ENCODE measurements at places on chromosomes 1 and 21. TPM values are rescaled to one million over a fixed set of nuclear protein-coding genes. Genes with fewer than 3 reads are reported as not detected.
A peak's percentile ranks its signal among the peaks of the same experiment; 100 is the strongest.

- H3K4me1 ChIP-seq, result no peaks in the 10 kb centered on the region
- no peak for DNase-seq
- no peak overlapping the region for H3K4me3 ChIP-seq
Measured at GRCh38 chr1:67951014-67951413, 99.4 kb downstream of the DIRAS3 start.

DNA sequence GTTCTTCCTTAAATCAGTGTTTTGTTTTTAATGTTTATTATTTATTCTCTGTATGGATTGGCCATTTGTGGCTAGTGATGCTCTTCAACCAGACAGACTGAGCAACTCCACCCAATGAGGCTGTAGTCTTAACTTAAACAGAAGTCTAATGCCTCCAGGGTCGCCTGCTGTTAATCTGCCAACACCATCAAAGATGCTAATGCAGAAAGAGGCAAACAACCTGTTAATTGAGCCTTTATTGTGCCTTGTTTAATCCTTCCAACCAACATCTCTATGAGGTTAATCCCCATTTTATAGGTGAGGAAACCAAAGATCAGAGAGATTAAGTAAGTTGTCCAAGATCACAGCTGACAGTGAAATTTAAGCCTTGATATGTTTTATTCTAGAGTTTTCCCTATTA is 79.4 kb upstream of the SSX2IP start:
- peaks cover 51% of the 10 kb centered on the region for H3K27me3 ChIP-seq
- peaks cover 8% of the 10 kb centered on the region for H3K4me1 ChIP-seq
- DNase-seq, result no peak
- H3K4me3 ChIP-seq, result no peak overlapping the region
- H3K36me3 ChIP-seq, result no peaks in the 10 kb centered on the region
- no peak overlapping the region for H3K27ac ChIP-seq

- no peak overlapping the region for H3K27ac ChIP-seq
- no peak for DNase-seq
- no peak overlapping the region for H3K4me3 ChIP-seq
Measured at GRCh38 chr1:94305704-94306103, 68.3 kb upstream of the ARHGAP29 start.

- no peak overlapping the region for H3K4me3 ChIP-seq
- no peaks in the 10 kb centered on the region for H3K27me3 ChIP-seq
- H3K27ac ChIP-seq, result no peak overlapping the region
- no peaks in the 10 kb centered on the region for H3K36me3 ChIP-seq
Measured at GRCh38 chr1:171221665-171222591, 26.4 kb upstream of the FMO1 start.

DNA sequence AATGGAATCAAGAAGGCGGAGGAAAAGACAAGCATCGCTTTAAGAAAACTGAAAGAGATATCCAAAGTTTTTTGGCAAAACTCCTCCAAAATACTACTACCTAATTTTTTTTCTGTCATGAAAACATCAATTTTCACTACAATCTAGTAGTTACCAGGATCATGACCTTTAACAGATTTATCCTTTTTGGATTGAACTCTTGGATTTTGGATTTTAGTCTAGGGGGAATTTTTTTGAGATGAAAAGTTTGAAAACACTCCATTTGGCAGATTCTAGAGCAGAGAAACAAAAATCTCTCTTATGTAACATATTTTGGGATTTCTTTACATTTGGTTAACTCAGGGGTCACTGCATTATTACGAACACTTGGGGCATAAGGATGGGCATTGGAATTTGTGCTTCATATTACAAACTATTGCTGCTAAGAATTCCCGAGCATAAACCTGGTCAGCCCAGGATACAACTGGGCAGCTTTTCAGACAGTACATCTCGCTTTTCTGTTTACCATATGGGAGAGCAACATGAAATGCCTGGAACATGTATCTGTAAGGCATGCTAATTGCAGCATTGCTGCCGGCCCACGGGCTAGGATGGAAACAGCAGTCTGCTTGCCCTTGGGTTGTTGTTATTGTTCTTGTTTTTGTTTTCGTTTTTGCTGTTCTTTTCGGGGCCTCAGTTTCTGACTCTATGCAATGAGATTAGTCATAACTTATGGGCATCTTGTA is 264.3 kb downstream of the RHOU start:
- no peaks in the 10 kb centered on the region for H3K27me3 ChIP-seq
- no peak overlapping the region for H3K4me3 ChIP-seq
- no peak overlapping the region for H3K27ac ChIP-seq
- H3K36me3 ChIP-seq, result no peaks in the 10 kb centered on the region

- H3K4me1 ChIP-seq, result no peaks in the 10 kb centered on the region
- H3K27me3 ChIP-seq, result no peaks in the 10 kb centered on the region
- no peak overlapping the region for H3K27ac ChIP-seq
- no peak overlapping the region for H3K4me3 ChIP-seq
- DNase-seq, result no peak
Measured at GRCh38 chr1:39861003-39861402, 22.3 kb downstream of the TRIT1 start.

- no peaks in the 10 kb centered on the region for H3K4me1 ChIP-seq
- H3K27ac ChIP-seq, result no peak overlapping the region
- no peaks in the 10 kb centered on the region for H3K27me3 ChIP-seq
- no peak overlapping the region for H3K4me3 ChIP-seq
- H3K36me3 ChIP-seq, result no peaks in the 10 kb centered on the region
Measured at GRCh38 chr1:117512728-117513321, 93.0 kb upstream of the TENT5C start.

DNA sequence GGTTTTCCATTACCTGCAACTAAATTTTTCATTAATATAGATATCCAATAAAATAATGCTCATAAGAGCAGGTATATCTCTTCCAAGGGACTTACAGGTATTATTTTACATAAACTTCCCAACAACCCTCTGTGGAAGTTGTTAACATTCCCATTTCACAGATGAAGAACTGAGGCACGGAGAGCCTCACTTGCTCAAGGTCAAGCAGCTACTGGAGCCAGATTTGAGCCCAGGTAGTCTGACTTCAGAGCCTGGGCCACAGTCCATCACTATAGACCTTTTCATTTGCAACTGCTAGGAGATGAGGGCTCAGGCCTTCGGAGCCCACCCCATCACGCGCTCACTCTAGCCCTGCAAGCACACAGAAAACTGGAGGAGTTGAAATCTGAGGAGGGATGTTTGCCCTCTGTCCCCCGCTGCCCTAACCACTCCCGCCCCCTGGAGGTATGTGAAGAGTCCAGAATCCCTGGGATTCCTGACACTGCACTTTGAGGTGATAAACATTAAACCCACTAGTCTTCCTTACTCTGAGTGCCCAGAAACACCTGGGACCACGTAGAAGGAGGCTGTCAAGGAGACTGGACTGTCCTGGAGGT is 11.7 kb upstream of the ALPL start:
- H3K36me3 ChIP-seq, result no peaks in the 10 kb centered on the region
- no peak overlapping the region for H3K27ac ChIP-seq
- no peaks in the 10 kb centered on the region for H3K27me3 ChIP-seq
- no peak overlapping the region for H3K4me3 ChIP-seq

DNA sequence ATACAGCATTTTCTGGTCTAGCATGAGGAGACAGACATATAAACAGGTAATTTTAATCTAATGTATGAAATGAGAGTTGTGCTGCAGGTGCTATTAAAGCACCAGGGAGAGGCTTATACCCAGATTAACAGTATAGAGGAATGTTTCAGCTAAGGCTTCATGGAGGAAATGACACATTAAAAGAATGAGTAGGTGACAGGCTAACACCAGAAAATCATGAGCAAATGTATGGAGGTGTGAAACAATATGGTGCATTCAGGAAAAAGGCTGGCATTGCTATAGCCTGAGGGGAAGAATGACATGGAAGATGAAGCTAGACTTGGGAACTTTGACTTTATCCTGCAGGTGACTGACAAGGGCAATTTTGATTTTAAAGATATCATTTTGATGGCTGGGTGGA is 7.0 kb downstream of the ARPC5 start:
- no peak overlapping the region for H3K4me3 ChIP-seq
- H3K36me3 ChIP-seq, result peaks cover 49% of the 10 kb centered on the region
- no peak overlapping the region for H3K27ac ChIP-seq
- peaks cover 35% of the 10 kb centered on the region for H3K4me1 ChIP-seq
- no peaks in the 10 kb centered on the region for H3K27me3 ChIP-seq

DNA sequence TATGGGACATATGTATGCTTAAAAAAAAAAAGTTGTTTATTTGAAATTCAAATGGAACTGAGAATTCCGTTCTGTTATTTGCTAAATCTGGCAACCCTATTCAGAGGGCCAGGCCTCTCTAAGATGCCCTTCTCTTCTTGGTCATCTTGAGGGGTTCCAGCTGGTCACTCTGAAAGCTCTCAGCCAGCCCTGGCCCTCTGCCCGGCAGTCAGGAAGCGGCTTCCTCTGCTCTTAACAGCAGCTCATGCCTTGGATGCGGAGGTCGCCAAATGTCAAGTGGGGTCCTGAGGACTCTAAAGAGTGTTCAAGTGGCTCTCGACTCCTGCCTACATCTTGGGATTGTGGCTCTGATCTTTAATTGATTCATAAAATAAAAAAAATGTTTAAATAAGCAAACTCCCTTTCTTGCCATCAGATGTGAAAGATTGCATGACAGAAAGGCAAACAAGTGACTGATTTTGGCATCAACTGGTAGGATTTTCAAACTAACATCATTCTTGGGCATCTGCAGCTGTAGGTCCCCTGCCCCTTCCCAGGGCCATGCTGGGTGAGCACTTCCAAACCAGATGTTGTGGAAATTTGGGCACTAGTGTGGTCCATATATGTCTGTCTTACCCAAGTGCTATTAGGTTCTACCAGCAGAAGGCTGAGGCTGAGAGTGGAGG is 130.8 kb downstream of the PRDM2 start:
- no peak overlapping the region for H3K4me3 ChIP-seq
- H3K27ac ChIP-seq, result no peak overlapping the region
- no peaks in the 10 kb centered on the region for H3K27me3 ChIP-seq
- no peaks in the 10 kb centered on the region for H3K4me1 ChIP-seq

- H3K27ac ChIP-seq, result no peak overlapping the region
- no peak overlapping the region for H3K4me3 ChIP-seq
- no peaks in the 10 kb centered on the region for H3K27me3 ChIP-seq
- H3K4me1 ChIP-seq, result no peaks in the 10 kb centered on the region
- H3K36me3 ChIP-seq, result no peaks in the 10 kb centered on the region
- DNase-seq, result no peak
Measured at GRCh38 chr21:23951251-23951650, 1656.0 kb downstream of the MRPL39 start.

DNA sequence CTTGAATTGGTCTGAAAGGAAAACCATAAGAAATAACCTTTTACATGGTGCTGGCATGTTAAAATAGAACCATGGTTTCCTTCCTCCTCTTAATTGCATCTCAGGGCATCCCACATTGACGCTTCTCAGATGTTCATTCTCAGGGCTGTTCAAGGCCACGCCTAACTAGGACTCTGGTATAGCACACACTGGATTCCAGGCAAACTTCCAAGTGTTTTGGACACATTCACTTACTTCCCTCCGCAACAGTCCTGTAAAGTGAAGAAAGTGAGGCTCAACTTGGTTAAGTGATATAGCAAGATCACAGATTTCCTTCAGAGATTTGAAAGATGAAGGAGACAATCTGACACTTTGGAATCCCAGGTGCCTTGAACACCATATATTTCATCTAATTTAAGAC is 244.8 kb downstream of the DUSP10 start:
- no peak for DNase-seq
- H3K4me1 ChIP-seq, result no peaks in the 10 kb centered on the region
- no peaks in the 10 kb centered on the region for H3K36me3 ChIP-seq
- no peak overlapping the region for H3K4me3 ChIP-seq
- H3K27ac ChIP-seq, result no peak overlapping the region

- no peak overlapping the region for H3K27ac ChIP-seq
- no peaks in the 10 kb centered on the region for H3K4me1 ChIP-seq
Measured at GRCh38 chr1:117321680-117322609, 45.3 kb upstream of the MAN1A2 start.

GRCh38 chr21:46661211-46661625 is 25.7 kb downstream of the PRMT2 start:
- peaks cover 28% of the 10 kb centered on the region for H3K36me3 ChIP-seq
- no peak overlapping the region for H3K27ac ChIP-seq
- H3K4me3 ChIP-seq, result no peak overlapping the region
- no peaks in the 10 kb centered on the region for H3K27me3 ChIP-seq
- DNase-seq, result no peak

DNA sequence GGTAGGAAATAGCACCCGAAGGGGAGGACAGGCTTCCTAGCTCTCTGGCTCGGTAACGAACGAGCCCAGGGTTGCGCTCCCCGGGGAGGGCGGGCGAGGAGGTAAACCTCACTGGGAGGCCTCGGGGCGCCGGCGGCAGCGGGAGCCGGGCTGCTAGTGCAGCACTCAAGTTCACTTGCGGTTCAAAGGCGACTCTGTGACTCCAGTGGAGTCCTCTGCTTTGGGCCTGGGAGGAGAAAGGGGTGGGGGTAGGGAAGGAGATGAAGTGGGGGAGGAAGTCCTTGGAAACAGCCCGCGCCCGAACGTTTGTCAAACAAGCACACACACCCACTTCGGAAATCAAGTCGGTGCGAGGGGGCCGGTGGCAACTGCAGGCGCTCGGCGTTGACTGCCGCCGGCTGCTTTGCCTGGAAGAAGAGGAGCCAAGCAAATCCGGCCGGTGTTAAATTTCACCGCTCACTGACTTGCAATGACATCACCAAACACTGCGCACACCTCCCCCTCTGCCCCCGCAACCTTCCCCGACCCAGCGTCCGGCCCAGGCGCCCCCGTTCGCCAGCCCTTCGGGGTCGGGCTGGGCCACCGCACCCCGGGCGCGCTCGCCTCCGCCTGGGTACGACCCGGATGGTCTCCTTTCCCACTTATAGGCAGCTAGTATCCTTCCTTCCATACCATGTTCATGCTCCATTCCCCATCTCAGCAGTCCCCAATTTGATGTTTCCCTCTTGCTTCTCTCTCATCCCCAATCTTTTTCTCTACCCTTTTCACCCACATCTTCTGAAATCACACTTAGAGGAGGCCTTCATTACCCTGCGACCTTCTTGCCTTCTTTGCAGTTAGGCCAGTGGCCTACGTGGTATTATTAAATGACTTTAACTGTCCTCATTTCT is at the start of gene COL24A1:
COL24A1 (minus strand) TSS at position 207 of the 890 bp plus-strand sequence. CDS start 376 bp downstream, outside the sequence.
- H3K4me3 ChIP-seq, result peak within 1 kb of the TSS; percentile 26
- peaks cover 7% of the 10 kb centered on the region for H3K4me1 ChIP-seq
- peaks cover 70% of the 10 kb centered on the region for H3K27me3 ChIP-seq
- no peak within 1 kb of the TSS for H3K27ac ChIP-seq

The SUSD4 gene
- 7.2 TPM for total RNA-seq

The OR6N1 gene
- total RNA-seq, result not detected

The PODN gene
- total RNA-seq, result not detected

The SCAMP3 gene
- total RNA-seq, result 85.1 TPM

The APOBEC4 gene
- not detected for total RNA-seq

The INKA2 gene
- total RNA-seq, result 0.07 TPM

The CR1 gene
- total RNA-seq, result not detected

The RGS16 gene
- total RNA-seq, result 1.2 TPM

The NPPA gene
- total RNA-seq, result not detected

All from Calu3 (cell line).